NCI-H82 (cell line): ENCODE measurements at places on chromosomes 1 and 21.

DNA sequence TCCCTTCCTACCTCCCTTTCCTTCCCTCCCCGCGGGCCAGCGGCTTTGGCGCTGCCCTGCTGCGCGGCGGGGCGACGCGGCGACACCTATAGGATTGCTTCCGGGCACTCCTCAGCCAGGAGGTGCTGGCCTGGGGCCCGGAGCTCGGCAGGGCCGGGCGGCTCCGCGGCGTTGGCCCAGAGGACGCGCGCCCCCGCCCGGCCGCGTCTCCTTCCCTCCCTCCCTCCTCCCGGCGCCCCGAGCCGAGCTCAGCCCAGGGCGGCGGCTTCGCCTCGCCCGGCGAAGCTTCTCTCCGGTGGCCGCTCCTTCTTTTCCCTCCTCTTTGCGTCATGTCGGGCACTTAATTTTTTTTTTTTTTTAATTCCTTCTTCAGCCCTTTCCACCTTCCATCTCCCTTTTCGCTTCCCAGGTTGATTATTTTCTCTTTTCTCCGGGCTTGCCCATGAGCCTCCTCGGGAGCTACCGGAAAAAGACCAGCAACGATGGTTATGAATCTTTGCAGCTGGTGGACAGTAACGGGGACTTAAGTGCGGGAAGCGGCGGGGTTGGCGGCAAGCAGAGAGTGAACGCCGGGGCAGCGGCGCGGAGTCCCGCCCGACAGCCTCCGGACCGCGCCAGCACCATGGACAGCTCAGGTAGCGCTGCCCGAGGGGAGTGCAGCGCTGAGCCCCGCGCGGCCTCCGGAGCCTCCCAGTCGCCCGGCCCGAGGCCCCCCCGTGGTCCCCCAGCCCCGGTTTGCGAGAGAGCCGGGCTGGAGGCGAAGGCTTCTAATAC is at the start of gene DNAJC6:
Gene DNAJC6 (plus strand): TSS at position 240 of the 774 bp plus-strand sequence. CDS start 203 bp downstream, at position 443.
- peak; percentile 94 for DNase-seq

GRCh38 chr1:176540428-176540827 is 77.5 kb downstream of the PAPPA2 start:
- no peak for DNase-seq

- DNase-seq, result peak; percentile 55
Measured at GRCh38 chr1:54207287-54207686, 7.3 kb downstream of the MRPL37 start.

DNA sequence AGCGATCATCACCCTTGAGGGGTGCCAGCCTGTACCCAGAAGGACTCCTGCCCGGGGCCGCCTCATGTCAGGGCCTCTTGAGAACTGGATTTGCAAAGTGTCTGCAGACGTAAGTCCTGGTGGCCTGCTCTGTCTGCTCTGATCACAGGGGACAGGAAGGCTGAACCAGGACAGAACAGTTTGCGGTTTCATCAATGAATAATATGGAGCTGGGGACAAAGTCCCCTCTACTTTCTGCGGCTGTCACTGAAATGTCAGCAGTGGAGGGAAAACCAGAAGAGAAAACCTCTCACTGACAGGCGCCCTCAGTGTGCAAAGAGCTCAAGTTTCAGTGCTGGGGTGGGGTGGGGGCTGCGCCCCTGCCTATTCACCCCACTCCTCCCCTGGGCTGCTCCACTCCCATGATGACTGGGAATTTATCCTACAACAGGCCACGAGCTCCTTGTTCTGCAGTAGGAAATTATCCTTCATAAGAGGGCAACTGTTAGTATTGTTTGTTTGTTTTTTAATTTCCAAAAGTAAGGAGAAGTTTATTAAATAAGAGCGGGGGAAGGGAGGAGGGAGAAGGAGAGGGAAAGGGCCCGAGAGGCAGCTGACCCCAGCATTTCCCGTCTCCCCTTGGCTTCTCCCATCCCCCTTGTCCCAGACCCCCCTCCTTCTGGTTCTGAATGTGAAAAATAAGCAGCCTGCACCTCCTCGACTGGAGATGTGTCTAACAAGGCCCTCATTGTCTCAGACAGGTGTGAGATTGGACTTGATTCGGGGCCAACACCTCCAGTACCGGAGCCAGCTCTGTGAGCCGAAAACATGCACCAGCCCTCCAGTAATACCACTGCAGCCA is 149.2 kb downstream of the CLIC6 start:
- no peak for DNase-seq

DNA sequence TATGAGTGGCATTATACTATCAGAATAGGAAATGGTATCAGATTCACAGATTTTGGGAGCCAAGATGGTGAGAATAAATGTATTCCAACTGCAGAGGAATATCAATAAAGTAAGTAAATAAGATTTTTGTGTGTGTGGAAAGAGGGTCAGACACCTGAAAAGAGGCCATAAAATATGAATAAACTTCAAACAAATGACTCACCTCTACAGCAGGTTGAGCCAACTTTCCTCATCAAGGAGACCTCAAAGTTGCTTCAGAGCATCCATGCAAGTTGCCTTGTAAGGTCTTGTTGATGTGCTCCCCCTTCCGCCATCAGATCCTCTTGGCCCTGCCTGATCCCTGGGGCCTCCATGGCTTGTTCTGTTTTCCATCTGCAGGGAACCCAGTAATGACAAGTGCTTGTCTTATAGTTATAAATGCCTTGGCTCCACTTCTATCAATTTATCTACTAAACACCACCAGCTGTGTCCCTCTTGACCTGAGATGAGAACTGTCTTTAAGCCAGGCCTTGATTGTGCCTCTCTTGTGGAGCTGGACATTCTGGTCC is 775.6 kb downstream of the LTN1 start:
- DNase-seq, result no peak

DNA sequence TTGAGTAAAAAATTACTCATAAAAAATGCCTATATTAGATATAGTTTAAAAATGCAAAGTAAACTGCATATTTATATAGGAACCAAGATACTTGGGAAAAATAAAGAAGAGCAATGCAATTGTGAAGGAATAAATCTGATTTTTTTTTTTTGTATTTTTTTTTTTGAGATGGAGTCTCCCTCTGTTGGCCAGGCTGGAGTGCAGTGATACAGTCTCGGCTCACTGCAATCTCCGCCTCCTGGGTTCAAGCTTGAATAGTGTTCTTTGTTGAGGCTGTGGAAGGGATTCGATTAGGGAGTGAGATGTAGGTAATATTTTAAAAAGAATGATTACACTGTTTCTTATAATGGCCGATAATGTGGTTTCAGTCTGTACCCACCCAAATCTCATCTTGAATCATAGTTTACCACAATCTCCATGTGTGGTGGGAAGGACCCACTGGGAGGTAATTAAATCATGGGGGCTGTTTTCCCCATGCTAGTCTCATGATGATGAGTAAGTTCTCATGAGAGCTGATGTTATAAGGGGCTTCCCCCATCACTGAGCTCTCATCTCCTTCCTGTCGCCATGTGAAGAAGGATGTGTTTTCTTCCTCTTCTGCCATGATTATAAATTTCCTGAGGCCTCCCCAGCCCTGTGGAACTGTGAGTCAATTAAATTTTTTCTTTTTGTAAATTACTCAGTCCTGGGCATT is 1765.9 kb downstream of the PLA2G4A start:
- no peak for DNase-seq

DNA sequence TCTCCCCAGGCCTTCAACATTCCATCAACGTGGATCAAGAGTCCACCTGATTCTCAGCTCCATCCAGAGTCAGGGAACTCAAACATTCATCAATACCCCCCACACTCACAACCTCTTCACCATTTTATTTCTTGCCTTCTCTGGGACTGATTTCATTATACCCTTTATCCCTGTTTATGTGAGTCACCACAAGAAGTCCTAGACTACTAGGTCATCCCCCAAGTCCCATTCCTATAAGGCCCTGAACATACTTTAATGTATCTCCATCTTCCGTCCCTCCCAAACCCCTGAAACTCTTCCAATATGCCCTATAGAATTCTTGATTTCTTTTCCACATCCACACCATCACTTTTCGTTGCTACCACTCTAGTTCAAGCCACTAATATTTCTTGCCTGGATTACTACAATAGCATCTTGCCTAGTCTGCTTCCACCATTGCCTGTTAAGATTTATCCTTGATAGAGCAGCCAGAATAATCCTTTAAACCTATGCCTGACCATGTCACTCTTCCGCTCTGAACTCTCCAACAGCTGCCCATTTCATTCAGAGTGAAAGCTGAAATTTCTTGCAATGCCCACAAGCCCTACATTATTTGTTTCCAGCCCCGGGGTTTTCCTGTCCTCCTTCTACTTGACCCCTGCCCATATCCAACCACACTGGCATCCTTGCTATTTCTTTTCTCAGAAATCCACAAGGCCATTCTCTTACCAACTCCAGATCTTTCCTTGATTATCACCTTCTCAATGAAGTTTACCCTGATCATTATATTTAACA is 9.4 kb upstream of the SAMD13 start:
- no peak for DNase-seq

- peak; percentile 81 for DNase-seq
Measured at GRCh38 chr1:4655674-4656532, 1.5 kb downstream of the AJAP1 start.

DNA sequence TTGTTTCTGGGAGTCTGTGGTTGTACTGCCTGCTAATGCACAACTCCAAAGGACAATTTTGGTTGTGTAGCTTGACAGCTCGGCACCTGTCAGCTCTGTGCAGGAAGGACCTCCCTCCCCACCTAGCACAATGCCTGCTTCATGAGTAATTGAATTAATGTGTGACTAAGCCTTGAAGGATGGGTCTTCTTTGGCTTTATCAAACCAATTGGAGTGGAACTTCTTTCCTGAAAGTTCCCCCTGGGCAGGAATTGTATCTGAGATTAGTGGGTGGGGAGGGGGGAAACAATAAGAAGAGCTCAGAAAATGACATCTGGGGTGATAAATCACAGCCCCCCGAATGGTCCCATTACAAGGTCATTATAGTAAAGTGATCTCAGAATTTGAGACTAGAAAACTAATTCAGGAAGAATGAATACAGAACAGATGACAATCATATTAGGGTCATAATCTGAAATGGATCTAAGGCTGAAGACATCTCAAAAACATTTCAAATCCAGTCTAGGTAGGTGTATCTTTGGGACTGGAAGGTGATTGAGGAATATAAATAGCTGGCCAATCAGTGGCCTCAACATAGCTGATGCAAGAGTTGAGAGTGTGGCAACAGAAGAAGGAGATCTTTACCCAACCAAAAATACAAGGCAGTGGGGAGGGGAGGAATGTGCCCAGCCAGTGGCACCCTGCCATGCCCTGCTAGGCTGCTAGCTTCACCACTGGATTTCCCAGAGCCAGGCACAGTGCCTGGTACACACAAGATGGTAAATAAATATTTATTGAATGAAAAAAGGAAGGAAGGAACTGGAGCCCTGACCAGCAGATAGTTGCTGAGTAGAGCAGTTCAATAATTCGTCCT is 10.1 kb upstream of the SESN2 start:
- peak; percentile 96 for DNase-seq

DNA sequence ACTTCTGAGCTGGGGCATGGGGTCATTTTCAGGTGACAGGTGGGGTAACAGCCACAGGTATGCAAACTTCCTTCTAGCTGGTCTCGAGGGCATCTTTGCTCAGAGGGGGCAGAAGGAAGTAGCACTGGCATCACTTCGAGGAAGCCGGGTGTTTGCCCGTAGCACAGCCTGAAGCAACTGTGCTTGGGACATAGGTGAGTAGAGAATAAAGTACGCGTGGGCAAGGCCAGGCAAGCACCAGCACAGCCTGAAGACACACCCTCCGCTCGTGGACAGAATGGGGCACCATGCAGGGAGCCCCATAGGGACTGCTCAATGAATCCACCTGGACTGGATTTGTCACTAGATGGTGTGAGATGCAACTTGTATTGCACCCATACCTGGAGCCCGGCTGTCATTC is 167.1 kb downstream of the KCNJ6 start:
- DNase-seq, result no peak

DNA sequence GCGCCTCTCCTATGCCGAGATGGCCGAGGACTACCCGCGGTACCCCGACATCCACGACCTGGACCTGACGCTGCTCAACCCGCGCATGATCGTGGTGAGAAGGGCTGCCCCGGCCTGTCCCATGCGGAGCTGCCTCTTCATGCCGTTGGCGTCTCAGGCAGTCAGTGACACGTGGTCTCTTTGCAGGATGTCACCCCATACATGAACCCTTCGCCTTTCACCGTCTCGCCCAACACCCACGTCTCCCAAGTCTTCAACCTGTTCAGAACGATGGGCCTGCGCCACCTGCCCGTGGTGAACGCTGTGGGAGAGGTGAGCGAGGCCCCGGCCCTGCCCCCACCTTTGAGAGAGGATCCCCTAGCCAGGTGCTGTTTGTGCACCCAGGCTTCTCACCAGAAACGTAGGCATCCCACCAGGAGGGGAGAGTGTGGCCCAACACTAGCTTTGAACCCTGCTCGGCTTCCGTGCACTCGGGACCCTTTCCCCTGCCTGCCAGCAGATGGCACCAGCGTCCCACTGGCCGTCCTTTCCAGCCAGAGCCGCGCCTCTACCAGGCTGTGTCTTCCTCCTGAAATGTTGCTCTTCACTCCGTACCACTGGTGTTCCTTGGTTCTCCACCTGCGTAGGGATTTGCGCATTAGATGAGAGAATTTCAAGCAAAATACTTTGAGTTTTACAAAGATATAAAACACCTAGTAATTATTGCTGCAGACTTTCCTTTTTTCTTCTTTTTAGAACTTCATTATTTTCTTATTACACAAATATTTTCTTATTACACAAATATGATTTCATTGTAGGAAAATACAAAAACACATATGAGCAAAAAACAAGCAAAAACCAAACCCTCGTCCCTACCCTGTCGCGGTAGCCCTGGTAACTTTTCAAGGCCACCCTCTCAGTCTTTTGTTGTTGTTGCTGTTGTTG is 9.0 kb downstream of the NPPA start:
- peak; percentile 84 for DNase-seq

DNA sequence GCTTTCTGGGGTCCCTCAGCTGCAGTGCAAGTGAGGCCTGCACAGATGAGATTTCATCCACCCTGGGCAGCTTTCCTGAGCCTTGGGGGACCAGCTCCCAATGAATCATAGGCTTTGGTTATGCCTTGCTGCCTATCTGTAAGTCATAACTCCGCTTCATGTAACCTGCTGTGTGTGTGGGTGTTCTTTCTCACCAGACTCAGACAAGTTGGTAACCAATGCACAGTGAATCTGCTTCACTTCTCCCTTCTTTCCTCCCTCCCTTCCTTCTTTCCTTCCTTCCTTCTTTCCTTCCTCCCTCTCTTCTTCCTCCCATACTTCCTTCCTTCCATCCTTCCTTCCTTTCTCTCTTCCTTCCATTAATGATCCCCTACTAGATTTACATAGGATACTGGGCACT is 34.4 kb upstream of the PSMB2 start:
- DNase-seq, result no peak

DNA sequence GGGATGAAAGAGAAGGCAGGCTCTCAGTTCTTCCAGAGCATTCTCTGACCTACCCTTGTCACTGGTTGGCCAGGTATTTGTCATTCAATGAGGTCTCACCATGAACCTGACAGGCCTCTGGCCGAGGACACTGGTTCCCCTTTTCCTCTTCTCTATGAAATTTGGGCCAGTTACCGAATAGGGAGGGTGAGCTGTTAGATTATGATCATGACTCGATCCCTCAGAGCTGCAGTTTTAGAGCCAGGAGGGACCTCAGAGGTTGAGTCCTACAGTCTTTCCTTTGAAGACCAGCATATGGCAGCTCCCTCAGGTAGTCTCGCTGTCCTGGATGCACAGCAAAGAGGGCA is 29.5 kb upstream of the CLSTN1 start:
- DNase-seq, result no peak
